Esophagus squamous epithelium (tissue), 5 donors: ENCODE measurements at places on chromosomes 7 and 10.

DNA sequence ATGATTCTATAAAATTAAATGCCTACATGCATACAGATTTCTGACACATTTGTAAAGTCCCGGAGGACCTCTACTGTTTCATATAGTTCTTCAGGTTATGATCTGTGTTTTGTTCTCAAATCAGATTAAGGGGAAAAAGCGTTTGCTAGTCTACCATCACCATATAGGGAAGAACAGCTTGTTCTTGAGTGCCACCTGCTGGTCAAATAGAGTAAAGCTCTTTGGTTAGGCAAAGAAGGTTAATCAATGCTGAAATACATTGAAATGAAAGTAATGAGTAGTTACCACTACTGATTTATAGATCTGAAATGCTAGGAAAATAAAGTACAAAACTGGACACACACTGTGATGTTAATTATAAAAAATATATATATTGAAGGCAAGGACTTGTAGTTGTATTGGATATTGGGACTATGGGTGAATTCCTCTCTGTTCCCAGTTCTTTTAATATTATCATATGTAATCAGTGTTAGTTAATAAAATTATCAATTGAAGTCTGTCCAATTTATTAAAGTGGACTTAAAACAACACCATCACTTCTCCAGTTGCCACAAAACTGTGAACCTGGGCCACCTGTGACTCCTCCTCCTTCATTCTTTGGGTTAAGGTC, 72.6 kb upstream of the PDLIM1 start:
- no peak for DNase-seq

DNA sequence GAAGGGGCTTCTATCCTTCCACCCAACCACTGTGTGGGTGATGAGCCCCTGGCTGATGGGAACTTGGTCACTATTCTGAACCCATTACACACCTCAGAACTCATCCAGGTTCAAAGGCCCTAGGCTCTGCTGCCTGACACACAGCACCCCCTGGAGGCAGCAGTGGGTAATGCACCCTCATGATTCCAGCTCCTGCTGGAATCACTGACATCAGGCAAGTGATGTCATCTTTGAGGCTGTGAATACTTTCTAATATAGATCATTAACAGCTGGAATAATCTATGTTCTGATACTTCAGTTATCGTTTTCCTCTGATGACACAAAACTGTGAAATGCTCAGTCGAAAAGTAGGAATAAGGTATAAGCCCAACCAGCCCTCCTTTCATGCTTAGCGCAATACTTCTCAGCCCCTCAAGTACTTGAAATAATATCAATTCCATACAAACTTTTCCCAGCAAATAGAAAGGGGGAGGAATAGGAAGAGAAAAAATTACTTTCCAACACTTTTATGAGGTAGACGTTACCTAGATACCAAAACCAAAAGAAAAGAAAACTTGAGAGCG, 7.5 kb upstream of the RBP3 start:
- DNase-seq, result no peak

- no peak for DNase-seq
Observed at GRCh38 chr7:143375298-143376034, 5.7 kb upstream of the ZYX start.

DNA sequence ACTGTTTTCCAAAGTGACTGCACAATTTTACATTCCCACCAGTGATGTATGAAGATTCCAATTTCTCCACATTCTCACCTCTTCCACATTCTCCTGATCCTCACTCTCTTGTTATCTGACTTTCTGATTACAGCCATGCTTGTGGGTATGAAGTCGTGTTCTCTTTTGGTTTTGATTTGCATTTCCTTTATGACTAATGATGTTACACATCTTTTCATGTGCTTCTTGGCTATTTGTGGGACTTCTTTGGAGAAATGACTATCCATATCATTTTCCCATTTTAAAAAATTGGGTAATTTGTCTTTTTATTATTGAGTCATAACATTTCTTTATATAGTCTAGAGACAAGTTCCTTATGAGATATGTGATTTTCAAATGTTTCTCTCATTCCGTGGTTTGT, 10.5 kb upstream of the GIMAP8 start:
- DNase-seq, result no peak

DNA sequence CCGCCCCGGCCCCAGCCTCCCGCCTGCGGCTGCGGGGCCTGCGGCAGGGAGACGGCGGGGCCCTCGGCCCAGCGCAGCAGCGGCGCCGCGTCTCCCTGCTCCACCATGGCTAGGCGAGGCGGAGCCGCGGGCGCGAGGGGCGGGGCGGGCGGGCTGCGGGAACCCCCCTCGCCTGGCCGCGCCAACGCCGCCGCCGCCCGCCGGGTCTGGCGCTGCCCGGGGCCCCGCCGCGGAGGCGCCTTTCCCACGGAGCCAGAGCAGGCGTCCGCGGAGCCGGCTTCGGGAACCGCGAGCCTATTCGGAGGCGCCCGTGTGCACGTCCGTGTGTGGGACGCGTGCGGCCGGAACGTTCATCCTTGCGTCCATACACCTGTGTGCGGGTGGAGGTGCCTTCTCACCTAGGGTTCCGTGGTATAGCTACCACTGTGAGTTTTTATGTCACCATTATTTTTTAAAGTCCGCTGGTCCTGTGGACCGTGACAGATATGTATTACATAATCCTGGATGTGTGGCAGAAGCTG, at the start of gene DENND11:
Gene DENND11 (minus strand): TSS at position 120 of the 521 bp plus-strand sequence. CDS start 13 bp downstream, at position 107.
- no peak for DNase-seq

DNA sequence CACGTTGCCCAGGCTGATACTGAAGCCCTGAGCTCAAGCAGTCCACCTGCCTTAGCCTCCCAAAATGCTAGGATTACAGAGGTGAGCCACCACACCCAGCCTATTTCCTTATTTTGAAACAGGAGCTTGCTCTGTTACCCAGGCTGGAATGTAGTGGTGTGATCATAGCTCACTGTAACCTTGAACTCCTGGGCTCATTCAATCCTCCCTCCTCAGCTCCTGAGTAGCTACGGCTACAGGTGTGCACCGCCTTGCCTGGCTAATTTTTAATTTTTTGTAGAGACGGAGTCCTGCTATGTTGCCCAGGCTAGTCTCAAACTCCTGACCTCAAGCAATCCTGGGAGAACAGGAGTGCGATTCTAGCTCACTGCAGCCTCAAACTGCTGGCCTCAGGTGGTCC, 11.7 kb downstream of the MRLN start:
- no peak for DNase-seq

GRCh38 chr7:43639858-43640491, 57.1 kb downstream of the STK17A start:
- DNase-seq, result no peak

- DNase-seq, result no peak
Observed at GRCh38 chr7:98997846-98998245, 119.5 kb downstream of the TRRAP start.

- DNase-seq, result no peak
Observed at GRCh38 chr10:49212076-49212475, 23.9 kb upstream of the TMEM273 start.

- DNase-seq, result no peak
Observed at GRCh38 chr10:127694580-127695193, 42.3 kb upstream of the FOXI2 start.

- no peak for DNase-seq
Observed at GRCh38 chr7:107959527-107959898, 43.4 kb downstream of the LAMB1 start.

GRCh38 chr7:130894146-130894908, 160.3 kb upstream of the KLF14 start:
- no peak for DNase-seq
